ENCODE measurements at places on chromosomes 5 and 9.

GRCh38 chr9:99128133-99128406 is 23.2 kb downstream of the TGFBR1 start:
- no peak for DNase-seq

DNA sequence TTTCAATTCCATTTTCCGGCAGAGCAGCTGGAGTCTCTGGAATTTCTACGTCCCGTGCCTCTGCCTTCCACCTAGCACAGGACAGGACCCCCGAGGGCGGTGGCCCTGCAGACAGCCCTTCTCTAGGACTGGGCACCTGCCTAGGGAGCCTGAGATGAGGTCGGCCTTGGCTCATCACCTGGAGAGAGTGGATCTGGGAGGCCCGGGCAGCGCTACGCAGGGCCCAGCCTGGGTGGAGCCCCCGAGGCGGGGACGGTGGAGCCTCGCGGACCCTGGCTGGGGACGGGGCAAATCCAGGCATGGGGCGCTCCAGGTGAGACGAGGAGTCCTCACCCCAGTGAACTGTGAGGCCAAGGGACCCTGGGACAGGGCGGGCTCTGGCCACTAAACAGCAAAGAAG is 114.5 kb downstream of the MTRR start:
- no peak for DNase-seq

DNA sequence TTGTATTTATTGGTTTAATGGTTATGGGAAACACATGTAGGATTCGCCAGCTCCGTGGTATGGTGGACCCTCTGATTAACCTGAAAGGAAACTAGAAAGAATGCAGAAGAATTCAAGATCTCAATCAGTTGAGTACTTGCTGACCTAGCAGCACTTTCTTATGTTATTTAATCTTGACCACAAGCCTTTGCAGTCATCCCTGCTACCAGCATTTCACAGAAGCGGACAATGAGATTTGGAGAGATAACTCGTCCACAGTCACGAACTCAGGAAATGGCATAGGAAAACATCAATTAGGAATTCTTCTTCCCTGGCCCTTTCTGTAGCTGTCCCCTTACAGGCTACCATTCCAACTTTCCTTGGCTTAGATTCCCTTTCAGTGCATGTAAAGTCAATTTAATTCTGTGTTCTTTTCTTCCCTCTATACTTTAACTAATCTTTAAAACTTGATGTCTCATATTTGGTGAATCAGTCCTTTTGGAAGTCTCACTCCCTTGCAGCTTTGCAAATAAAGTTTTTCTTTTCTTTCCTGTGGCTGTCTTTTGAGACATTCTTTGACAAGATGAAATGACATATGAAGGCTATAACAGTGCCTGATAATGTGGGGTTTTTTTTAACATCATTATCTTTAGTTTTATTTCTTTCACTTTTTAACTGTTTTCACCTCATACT is 1.3 kb upstream of the SLC44A1 start:
- peak; percentile 83 for DNase-seq

- DNase-seq = no peak
Measured at GRCh38 chr9:133408042-133408441, 9.8 kb downstream of the REXO4 start.

GRCh38 chr5:109911731-109912130 is 222.0 kb downstream of the MAN2A1 start:
- DNase-seq = peak; percentile 89

DNA sequence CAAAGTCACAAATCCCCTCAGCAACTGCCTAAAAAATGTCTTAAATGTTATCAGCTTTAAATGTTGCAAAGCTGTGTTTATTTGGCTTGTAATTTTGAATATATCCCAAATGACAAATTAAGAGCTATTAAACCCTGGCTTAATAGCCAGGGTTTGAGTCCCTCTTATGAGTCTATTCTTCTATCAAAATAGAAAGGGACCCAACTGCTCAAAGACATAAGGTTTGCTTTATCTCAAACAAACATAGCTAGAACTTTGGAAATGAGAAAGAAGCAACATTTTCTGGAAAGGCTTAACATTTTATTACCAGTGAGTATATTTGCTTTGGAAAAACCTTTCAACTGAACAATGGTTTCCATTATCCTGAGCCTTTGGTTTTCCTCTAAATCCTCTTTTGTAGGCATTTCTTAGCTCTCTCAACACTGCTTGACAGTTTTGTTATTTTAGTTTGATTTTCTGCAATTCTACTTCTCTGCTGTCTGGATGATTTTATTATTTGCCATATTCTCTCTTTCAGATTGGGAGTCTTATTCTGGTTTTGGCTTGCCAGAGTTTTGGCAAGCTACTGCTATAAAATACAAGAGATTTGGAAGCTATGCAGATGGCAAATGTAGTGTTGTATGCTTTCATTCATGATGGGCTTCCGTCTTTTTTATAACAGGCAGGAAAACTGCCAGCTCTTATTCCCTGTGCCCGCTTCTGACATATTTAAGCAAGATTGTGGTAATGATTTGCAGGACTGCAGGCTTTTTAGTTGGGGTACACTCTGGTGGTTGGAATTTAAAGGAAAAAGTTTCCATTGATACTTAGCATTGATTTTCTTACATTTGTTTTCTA is 734.9 kb downstream of the DTWD2 start:
- no peak for DNase-seq

GRCh38 chr9:36337865-36338264 is 62.2 kb downstream of the RNF38 start:
- DNase-seq = no peak

DNA sequence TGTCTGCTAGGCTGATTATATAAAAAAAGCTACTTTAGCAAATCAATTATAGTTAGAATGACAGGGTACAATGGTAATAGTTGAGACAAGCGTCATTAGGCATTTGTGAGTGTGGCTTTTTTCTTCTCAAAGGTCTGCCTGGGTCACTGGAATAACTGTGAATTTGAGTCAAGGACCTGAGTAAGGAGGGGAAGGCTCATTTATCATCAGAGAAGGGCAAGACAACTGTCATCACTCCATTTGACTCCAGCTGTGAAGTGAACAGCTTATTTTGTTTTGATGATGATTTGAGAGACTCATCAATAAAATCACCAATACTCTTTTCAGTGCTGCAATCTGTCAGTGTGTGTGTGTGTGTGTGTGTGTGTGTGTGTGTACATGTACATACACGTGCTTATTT is 118.6 kb downstream of the MAT2B start:
- no peak for DNase-seq

GRCh38 chr5:55711507-55712022 is 559 bp downstream of the SLC38A9 start:
- DNase-seq = no peak

GRCh38 chr9:116945817-116946216 is 258.7 kb downstream of the TRIM32 start:
- no peak for DNase-seq

DNA sequence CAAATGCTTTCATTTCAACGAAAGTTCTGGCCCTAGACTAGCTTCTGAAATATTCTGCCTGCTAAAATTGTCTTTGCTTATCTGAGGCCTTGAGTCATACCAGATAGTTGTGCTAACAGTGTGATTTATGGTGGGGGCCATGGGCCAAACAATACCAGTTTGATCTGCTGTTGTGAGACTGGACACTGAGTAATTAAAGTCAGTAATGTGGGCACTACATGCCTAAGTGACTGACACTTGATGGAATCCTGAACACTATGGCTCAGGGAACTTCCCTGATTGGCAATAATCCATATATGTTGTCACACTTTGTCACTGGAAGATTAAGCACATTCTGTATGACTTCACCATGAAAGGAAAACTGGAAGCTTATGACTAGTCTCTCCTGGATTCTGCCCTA is 127.6 kb upstream of the CYLC2 start:
- peak; percentile 78 for DNase-seq

DNA sequence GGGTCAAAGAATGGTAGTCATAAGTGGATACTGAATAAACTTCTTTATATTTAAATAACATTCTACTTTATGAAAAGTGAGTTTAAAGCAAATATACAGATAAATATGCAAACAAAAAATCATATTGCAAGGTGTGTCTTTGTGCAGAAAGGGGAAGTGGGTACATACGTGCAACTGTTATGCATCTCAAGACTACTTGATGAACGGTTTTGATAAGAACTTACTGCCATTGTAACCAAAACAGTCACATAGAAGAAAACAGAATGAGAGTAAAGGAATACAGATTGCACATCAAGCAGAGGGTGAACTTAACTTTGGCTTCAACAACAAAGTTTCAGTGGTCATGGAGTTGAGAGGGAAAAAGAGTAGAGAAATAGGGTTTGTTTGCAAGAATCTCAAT is 9.9 kb downstream of the CAMK4 start:
- DNase-seq = no peak

- no peak for DNase-seq
Measured at GRCh38 chr5:125550274-125550673, 803.8 kb upstream of the ZNF608 start.

DNA sequence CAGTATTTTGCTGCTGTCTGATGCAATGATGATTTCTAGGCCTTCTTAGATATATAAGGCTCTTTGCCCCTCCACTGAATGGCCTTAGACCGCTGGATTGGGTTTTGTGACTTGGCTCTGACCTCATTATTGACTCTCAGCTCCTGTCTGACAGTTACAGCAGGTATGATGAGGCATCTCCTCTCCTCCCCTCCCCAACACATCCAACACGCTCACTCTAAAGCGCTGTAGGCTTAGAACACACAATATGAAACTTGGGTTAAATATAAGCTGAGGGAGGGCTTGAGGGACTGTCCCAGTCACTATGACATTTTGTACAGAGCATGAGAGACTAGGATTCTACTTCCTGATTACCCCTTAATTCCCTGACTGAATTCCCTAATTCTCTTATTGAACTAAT is 18.8 kb upstream of the CER1 start:
- no peak for DNase-seq

- no peak for DNase-seq
Measured at GRCh38 chr5:33010846-33011245, 299.7 kb downstream of the NPR3 start.
